ENCODE measurements at places on chromosomes 11 and 22. TPM values are rescaled to one million over a fixed set of nuclear protein-coding genes. Genes with fewer than 3 reads are reported as not detected.

Gene SLC1A2
- 0.09 TPM for total RNA-seq

Gene MCHR1
- not detected for total RNA-seq

Gene MAPK11
- 16.6 TPM for total RNA-seq

- DNase-seq = peak; percentile 28
Measured at GRCh38 chr11:11230802-11231562, 122.1 kb downstream of the CSNK2A3 start.

DNA sequence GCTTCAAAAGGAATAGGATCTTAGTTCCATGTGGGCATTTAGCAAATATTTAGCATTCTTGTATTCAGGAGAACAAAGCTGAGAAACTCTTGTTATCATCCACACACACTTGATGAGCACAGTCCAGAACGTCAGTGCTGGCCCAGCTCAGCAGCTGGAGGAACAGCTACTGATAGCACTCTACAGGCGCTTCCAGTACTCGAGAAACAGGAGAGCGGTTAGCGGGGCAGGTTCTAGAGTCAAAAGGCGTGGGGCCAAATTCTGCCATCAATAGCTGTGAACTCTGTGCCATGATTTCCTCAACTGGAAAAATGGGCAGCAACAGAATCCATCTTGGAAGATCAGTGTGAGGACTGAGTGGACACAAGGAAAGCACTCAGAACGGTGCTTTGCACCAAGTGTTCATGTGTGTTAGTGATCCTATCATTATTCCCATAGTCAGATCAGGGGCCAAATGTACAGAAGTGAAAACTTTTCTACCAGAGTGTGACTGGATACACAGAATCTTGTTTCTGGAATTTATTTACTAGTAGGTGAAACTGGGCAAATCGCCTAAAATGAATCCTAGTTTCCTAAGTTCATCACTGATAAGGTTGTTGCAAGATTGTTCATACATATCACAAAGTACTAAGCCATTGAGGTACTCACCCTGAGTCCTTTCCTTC is 3.2 kb downstream of the JOSD1 start:
- no peak for DNase-seq

DNA sequence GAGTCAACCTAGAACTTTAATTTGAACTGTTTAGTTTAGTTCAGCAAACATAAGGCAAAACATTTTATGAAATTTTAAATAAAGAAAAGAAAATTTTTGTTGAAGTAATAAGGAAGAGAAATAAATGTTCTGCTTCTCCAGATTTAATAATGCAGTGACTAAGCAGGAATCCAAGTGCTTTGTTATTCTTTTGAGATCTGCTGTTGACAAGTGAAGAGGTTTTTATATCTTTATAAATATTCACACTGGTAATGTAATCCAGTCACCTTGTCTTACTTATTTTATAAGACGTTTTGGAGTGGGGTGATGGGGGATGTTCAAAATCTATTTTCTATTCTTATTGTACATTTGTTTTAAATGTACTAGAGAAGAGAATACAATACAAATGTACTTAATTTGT is 725.9 kb upstream of the CCDC179 start:
- DNase-seq = no peak

GRCh38 chr11:62419943-62420342 is 1.1 kb downstream of the SCGB1A1 start:
- DNase-seq = no peak

Gene TTLL1
- 11.7 TPM for total RNA-seq

DNA sequence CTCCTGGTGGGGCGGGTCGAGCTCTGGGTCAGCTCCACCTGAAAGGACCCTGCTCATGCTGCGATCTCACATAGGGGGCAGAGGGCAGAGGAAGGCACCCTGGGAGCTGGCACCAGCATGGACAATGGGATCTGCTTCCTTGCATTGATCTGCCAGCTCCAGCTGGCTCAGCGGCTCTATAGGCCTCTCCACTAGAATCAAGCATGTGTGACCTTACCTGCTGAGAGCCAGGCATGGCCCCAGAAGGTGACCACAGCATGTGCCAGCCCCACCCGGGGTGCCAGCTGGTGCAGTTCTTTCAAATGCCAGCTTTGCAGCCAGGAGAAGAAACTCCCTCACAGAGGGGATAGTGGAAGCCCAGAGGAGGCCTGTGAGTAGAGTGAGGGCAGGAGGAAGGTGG is 22.0 kb upstream of the KLHL35 start:
- DNase-seq = no peak

DNA sequence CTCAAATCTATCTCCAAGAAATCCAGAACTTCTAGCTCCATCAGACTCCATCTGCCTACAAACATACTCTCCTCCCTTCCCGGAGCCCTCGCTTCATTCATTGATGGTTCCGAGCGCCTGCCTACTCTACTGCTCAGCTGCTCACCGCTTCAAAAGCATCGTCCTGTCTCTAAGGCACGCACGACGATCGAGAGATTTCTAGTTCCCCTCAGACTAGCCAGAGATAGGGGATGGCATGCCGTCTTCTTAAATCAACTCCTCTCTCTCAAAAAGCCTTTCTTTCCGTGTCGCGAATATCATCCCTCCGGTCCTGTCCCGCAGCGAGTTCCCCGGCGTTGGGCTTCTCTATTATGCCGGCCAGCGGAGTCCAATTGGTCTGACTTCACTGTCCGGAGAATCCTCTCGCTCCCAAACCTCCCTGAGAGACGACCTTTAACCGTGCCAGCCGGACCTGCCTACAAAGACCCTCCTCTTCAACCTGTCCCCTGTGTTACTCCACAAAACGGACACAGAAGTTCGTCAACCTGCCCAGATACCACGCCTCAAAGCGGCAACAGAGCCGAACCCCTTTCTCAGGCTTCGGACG is 592 bp downstream of the EEF1G start:
- peak; percentile 28 for DNase-seq

Gene TTLL12
- total RNA-seq = 45.0 TPM

- no peak for DNase-seq
Measured at GRCh38 chr22:43099095-43099494, 9.9 kb upstream of the TTLL1 start.

GRCh38 chr11:63023841-63024648 is 8.4 kb upstream of the SLC22A8 start:
- peak; percentile 85 for DNase-seq

DNA sequence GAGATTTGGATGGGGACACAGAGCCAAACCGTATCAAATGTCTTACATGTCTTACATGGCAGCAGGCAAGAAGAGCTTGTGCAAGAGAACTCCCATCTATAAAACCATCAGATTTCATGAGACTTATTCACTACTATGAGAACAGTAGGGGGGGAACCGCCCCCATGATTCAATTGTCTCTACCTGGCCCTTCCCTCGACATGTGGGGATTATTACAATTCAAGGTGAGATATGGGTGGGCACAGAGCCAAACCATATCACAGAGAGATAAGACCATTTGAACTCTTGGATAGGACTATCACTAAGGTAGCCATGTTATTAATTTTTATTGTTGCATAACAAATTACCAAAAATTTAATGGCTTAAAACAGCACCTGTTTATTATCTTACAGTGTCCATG is 611.7 kb downstream of the SOX6 start:
- no peak for DNase-seq

GRCh38 chr11:112967082-112967481 is 5.9 kb downstream of the NCAM1 start:
- no peak for DNase-seq

Gene TSSK2
- total RNA-seq = not detected

Gene COMMD9
- 26.7 TPM for total RNA-seq

Gene OR10G7
- not detected for total RNA-seq

GRCh38 chr11:42631220-42631843 is 680.5 kb upstream of the API5 start:
- DNase-seq = no peak

- DNase-seq = no peak
Measured at GRCh38 chr11:102267609-102268008, 49.7 kb upstream of the BIRC3 start.

Gene ANO9
- total RNA-seq = 34.3 TPM

Gene KCNQ1
- total RNA-seq = 11.4 TPM

- DNase-seq = peak; percentile 13
Measured at GRCh38 chr11:27319072-27319471, 43.9 kb downstream of the CCDC34 start.

DNA sequence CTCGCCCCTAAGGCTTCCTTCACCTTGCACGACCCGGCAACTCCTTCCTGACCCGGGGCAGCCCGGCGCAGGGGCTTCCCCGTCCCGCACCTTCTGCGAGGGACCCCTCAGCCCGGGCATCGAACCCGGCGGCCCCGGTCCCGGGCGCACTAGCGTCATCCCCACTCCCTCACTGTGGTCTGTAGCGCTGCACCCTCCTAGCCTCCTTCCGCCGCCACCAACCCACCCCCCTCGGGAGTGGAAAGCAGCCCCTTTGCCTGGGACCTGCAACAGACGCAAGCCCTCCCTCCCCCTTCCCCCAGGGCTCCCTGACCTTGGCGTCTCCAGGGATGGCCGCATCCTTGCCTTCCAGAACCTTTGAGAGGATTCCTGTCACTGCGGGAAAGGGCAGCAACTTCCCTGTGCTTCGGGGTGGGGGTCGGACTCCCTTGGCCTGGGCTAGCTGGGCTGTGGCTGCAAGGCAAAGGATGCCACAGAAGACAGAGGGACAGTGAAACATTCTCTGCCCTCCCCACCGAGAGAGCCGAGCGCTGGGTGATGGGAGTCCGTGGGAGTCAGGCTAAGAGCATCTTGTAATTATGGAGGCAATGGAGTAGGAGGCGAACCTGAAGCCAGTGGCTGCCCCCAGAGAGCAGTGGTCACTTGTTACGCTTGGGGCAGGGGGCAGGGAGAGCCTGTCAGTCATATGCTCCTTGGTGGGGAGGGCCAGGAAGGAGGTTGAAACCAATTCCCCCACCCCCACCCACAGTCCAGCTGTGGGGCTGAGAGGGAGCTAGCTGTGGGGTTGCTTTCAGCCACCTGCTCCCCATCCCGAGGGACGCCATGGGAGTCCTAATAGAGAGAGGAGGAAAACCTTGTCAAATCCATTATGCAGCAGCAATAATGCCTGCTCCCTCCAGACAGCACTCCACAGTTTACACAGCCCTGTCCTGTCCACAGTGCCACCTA is 920 bp downstream of the TMEM132A start:
- DNase-seq = peak; percentile 18

Gene KCNQ1OT1
- total RNA-seq = 0.35 TPM

DNA sequence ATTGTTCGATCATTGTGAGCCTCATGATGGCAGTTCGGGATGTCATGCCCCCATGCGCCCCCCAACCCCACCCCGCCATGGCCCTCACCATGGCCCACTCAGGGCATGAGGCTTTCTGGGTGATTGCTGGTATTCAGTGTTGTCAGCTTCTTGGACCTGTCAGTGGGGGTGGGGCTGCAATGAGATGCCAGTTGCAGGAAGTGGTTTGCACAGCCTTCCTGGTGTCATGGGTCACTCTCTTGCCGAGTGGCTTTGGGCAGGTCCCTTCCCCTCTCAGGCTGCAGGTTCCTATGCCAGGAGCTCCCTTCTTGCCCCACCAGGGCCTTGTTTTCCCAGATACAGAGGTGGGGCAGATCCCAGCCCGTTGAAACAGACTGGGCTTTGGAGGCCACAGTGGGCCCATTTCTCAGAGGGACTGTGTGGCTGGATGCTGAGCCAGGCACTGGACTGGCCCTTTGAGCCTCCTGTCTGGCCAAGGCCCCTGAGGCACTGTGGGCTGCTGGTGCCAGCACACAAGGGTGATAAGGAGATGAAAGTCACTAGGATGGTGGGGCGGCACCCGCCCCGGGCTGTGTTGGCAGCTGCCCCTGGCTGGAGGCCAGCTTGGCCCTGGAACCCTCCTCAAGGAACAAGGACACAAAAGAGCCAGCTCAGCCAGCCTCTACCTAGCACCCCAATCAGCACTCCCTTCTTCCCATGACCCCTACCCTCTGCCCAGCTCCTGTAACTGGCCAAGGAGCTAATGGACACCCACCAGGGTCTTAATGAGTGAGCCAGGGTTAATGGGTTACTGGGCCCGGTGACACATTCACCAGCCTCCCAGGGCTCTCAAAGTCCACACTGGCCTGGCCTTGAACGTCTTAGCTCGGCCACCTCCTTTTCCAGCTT is 1.5 kb upstream of the GGT1 start:
- DNase-seq = no peak

DNA sequence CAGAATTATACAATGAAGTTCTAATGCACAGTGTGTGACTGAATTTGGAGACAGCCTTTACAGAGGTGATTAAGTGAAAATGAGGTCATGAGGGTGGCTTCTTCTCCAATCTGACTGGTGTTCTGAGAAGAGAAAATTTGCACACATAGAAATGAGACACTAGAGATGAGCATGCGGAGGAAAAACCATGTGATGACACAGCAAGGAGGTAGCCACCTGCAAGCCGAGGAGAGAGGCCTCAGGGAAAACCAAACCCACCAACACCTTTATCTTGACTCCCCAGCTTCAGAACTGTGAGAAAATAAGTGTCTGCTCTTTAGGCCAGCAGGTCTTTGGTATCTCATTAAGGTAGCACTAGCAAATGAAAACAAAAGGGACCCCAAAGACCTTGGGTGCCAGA is 93.2 kb downstream of the GGTLC2 start:
- DNase-seq = no peak

Gene OR52A1
- not detected for total RNA-seq

DNA sequence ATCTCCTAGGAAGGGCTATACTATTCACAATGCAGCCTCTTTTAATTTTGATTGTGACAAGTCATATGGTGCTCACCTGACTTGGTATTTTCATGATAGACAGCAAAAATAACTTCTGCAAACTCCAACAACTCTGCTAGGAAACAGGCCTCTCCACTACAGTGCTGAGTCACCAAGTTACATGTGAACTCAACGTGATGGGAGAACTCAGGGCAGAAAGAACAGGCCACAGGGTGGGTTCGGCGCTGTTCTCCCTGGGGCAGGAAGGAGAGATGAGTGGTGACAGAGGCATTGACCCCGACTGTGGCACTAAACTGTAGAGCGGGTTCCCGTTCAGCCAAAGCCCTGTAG is 76.6 kb upstream of the UCP3 start:
- DNase-seq = no peak

- no peak for DNase-seq
Measured at GRCh38 chr11:1129143-1129610, 28.6 kb upstream of the MUC5AC start.

DNA sequence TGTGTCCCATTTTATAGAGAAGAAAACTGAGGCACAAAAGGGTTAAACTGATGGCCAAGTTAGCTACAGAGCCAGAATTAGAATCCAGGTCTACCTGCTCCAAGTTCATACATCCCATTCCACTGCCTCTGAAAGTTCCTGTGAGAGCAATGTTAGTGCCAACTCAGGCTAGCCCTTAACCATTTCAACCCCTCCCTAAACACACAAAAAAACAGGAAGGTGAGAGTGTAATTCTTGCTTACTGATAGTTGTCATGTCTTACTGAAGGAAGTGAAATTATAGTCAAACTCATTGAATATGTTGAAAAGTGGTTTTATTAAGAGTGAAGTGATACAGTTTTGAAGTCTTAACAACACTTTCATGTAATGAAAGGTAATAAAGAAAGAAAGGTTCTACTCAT is 2.9 kb upstream of the E2F8 start:
- no peak for DNase-seq

Gene PNPLA5
- not detected for total RNA-seq

- DNase-seq = no peak
Measured at GRCh38 chr11:44519989-44520737, 45.3 kb upstream of the CD82 start.
